ENCODE measurements at places on chromosomes 16 and 17.
A peak's percentile ranks its signal among the peaks of the same experiment; 100 is the strongest.

DNA sequence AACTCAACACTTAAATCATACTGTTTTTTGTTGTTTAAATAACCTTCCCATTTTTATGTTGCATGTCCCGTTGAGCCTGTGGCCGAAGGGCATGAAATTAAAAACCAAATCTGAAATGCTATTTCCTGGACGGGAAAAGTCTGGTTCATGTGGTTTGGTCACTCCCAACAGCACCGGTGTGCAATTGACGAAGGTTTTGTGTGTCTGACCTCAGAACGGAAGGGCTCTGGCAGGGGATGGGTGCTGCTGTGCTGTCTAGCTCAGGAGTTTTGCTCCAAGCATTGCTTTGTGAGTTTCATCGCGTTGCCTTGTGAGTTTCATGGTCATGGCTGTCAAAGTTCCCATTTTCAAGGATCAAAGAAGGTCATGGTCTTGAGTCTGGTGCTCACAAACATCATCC, 363.3 kb downstream of the XYLT1 start:
- DNase-seq, result no peak

DNA sequence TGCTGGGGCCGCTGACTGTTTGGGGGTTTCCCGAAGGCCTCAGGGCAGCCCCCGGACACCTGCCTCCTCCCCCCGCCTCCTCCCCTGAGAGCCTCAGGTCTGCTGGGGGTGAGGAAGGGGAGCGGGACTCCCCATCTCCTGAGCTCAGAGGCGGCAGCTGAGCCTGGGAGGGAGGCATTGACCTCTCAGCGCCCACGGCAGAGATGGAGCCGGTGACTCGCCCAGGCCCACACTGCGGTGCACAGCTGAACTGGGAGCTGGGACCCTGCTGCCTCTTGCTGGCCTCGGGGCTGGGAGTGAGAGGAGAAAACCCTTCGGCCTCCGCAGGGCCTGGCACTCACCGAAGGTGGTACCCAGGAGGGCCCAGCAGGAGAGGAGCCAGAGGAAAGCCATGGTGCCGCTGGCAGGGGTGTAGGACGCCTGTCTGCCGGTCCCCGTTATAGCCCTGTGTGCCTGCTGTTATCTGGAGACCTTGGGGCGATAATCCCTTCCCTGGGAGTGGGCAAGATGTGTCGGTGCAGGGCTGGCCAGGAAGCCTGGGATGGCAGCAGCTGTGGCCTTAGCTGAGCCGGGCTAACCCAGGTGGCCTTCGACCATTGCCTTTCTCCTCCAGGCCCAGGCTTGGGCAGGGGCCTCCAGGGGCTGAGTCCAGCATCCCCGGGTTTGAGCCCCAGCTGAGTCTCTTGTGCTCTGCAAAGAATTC, at the start of gene CTRB2:
Gene CTRB2, minus strand, starts transcription at position 413 of the 703 bp plus-strand sequence. Its CDS starts 20 bp downstream, at position 393.
- no peak for DNase-seq

- DNase-seq, result peak; percentile 60
Measured at GRCh38 chr16:11405331-11406176, 60.3 kb downstream of the RMI2 start.

- DNase-seq, result no peak
Measured at GRCh38 chr16:5738586-5738985, 641.0 kb upstream of the EEF2KMT start.

- DNase-seq, result no peak
Measured at GRCh38 chr17:66172144-66172543, 19.8 kb downstream of the CEP112 start.

DNA sequence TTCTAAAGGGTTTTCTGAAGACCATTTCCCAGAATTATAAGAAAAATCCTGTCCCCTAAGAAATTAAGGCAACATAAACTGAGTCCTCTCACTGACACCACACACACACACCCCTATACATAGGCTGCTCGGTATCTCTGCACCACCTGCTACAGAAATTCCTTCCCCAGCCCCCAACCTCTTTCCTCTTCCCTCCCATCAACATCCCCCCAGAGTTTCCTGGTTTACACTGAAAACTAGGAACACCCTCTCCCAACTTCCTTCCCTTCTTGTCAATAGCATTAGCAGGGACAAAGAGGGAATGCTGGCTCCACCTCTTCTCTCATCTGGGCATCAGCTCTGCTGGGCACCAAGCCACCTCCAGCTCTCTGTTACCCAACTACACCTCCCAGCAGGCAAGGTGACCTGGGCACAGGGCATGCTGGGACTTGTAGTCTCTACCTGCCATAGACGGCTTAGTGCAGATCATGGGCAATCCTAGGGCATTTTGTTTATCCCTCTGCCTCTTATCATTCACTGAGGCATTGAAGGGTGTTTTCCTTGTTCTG, 15.7 kb downstream of the CAVIN1 start:
- peak; percentile 71 for DNase-seq

GRCh38 chr16:1297018-1297696, 12.3 kb upstream of the UBE2I start:
- no peak for DNase-seq

- DNase-seq, result no peak
Measured at GRCh38 chr17:51955245-51955644, 203.3 kb downstream of the CA10 start.

GRCh38 chr17:7308625-7309433, 1.4 kb downstream of the EIF5A start:
- DNase-seq, result peak; percentile 67

DNA sequence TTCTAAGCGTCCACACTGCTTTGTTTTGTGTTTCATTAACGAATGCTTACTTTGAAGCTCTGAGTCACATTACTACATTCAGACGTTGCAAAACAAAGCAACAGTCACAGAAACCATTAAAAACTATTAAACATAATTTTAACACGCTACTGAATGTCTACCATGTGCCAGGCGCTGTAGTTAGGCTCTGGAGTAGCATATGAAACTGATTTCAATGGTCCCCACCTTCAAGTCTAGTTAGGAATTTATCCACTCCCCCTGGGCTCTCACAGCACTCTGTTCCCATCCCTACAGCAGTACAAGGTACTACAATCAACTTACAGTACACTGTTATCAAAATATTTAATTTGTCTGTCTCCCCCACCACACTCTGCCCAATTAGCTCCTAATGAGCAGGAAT, 631 bp downstream of the UTP6 start:
- no peak for DNase-seq

DNA sequence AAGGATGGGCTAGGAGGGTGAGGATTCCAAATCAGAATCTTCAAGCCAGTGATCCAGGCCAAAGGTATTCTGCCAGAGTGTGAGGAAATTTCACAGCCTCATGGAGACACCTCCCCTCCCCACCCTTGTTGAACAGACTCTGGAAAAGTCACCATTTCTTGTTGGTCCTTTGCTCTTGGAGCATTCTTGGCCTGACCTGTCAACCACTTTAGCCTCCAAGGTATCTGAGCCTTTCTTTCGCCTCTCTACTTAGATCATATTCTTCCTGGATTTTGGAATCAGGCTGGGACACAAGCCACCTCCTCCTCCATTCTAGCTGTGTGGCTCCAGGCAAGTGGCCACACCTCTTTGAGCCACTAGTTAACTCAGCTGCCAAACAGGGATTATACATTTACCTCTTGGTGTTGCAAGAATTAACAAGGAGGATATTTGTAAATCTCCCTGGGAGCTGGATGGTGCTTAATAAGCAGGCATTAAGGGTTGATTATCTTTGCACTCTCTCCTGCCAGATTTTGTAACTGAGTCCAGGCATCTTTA, 193.5 kb downstream of the WWOX start:
- DNase-seq, result no peak

- no peak for DNase-seq
Measured at GRCh38 chr17:53462393-53462811, 360.3 kb upstream of the KIF2B start.

Data from endothelial cell (in vitro differentiated cells).